ACHN (cell line): ENCODE measurements at places on chromosomes 2 and 18.

- DNase-seq: peak; percentile 86
Observed at GRCh38 chr2:72211777-72212485, 64.3 kb upstream of the CYP26B1 start.

- no peak for DNase-seq
Observed at GRCh38 chr2:44722026-44722625, 219.4 kb upstream of the SIX3 start.

- no peak for DNase-seq
Observed at GRCh38 chr18:75133721-75134610, 75.0 kb downstream of the PTGR3 start.

GRCh38 chr2:46686811-46687210 lies 207.4 kb downstream of the TMEM247 start:
- no peak for DNase-seq

DNA sequence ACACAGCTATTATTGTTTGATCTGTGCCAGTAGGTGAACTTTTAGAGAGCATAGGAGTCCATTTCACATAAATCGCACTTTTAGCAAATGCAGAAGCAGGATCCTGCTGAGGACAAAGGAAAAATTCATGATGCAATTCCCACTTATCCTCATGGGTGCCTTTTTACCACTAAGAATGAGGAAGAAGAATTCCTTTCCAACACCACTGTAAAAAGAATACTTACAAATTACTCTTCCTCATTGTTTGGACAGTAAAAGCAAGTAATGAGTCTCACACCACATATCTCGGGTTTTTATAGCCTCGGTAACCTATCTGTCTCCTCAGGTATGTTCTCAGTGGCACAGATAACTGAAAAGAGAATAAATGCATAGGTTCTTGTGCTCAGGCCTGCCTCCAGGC lies 238.5 kb downstream of the MTX2 start:
- peak; percentile 10 for DNase-seq

GRCh38 chr2:132521341-132521740 lies 104.7 kb downstream of the GPR39 start:
- DNase-seq: no peak
